ENCODE measurements at places on chromosomes 16 and 17. TPM values are rescaled to one million over a fixed set of nuclear protein-coding genes. Genes with fewer than 3 reads are reported as not detected.

Gene HBZ
- not detected for total RNA-seq

Gene FOXN1
- total RNA-seq = not detected

Gene PPY
- total RNA-seq = not detected

Gene YBX2
- 1.5 TPM for total RNA-seq

Gene UNC45B
- total RNA-seq = 0.25 TPM

Gene OR1G1
- not detected for total RNA-seq

Gene PLA2G10
- total RNA-seq = not detected

All from activated CD4-positive, alpha-beta memory T cell treated with anti-CD3 and anti-CD28 coated beads, Interleukin-2, amount 10 ng/mL, durations not matched to agents 7 days and 5 days (primary cell).